ENCODE measurements at places on chromosomes 13 and 19.

DNA sequence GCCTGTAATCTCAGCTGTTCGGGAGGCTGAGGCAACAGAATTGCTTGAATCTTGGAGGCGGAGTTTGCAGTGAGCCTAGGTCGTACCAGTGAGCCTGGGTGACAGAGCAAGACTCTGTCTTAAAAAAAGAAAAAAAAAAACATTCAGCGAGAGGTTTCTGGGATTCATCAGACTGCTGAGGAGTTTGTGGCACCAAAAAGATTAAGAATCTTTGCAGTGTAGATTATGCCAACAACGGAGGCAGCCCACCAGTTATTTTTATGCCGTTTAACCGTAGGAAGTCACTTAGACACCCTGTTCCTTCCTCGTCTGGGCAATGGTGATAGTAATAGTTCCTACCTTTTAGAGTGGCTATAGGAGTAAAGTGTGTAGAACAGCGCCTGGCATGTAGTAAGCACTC lies 2.5 kb downstream of the COX6B1 start:
- no peak for DNase-seq

DNA sequence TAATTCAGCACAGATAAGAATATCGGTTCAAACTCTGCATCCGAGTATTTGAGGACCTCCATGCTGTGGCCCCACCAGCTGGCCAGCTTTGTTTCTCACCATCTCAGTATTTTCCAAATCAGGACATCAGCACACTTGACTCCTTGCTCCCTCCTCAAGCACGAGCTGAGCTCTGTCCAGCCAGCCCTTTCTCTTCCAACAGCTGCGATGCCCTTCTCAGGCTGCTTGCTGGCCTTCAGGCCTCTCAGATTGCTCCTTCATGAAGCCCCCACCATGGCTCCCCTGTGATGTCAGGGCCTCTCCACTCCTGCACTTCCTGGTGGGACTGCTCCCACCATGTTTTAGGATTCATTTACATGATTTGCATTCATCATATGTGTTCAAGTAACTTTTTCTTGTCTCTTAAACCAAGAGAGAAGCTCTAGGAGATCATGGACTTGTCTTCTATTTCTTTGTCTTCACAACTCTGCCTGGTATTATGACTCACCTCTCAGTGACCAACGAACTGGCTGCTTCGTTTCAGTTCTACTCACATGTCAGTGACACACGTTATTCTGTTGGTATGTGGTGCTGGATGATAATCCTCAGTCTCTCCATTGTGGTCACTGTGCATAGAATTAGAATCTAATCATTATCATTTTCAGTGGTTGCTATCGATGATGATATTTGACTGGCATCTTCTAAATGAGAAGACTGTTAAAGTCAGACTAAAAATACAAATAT lies 471.7 kb downstream of the EFNB2 start:
- DNase-seq = no peak

DNA sequence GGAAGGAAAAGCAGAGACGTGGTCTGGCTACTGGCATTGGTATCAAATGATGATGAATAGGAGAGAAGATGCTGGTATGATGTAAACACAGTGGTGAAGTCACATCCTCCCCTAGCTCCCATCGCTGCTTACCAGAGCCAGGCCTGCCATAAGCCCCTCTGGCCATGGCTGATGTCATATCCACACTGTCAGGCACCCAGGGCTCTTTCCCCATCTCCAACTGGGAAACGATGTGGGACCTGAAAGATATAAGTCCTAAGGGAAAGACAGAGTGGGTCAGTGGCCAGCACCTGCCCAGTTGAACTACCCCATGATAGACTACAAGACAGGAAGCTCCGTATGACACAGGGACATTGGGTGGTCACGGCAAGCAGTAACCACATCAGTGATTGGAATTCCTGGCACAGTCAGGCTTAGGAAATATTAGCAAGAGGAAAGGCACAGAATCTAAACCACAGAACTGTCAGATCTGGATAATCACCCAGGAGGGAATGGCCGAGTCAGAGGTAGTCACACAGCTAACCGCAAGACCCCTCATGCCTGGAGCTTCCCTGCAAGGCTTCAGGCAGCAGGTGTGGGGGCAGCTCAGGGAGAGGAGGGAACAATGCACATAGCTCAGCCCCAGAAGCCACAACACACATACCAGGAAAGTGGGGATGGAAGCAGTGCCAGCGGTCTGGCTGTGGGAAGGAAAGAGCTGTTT lies 3.8 kb downstream of the ZNF792 start:
- no peak for DNase-seq

DNA sequence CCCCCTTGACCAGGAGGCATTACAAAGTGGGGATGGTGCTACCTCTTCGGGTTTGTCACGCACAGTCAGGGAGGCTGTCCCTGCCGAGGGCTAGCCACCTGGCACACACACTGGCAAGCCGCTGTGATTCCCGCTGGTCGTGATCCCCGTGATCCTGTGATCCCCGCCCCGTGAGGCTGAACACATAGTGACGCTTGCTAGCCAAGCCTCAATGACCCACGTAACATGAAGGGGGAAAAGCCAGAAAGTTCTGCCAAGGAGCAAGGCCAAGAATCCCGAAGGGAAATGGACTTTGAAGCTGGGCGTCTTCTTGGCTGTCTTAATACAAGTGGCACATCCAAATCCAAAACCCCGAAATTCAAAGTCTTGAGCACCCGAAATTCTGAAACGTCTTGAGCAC lies 13.7 kb downstream of the LDLR start:
- DNase-seq = no peak

- no peak for DNase-seq
These were observed 7.6 kb upstream of the ALOX5AP start for GRCh38 chr13:30727491-30728355.

DNA sequence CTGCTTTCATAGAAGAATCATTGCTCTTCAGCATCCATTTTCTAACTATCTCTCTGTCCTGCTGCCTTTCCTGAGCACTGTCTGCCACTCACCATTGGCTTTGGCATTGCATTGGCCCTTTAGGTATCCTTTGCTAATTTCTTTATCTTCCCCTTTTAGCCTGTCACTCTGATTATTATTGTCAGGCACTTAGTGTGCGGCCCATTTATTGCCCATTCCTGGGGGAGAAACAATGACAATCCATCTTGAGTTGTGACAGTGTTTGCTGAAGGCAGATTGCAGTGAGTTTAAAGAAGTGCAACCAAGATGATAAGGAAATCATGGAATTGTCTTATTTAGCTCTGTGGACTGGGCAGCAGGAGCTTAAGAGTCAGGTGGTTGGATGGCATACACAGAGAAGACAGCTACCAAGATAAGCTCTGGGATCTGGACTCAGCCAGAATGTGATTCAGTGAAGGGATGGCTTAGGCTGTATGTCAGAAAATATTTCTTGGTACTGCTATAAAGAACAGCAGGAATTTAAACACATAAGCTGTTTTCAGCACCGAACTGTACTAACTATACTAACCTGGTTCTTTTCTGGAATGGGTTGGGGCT lies 25.3 kb downstream of the B3GLCT start:
- DNase-seq = no peak

DNA sequence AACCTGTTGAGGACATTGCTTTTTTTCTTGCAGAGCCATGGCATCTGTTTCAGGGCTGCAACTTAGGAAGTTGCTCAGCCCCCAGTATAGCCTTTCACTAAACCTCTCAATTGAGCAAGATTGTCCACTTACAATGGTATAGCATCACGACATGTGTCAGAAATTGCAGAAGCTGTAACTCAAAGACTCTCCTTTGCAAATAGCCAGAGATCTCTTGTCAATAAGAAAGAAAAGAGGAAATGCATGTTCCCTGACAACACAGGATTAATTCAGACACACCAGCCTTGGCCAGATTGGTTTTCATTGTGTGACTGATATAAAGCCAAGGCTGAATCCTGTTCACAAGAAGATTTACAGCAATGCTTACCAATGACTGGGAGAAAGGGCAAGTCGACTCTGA lies 38.7 kb upstream of the CYSLTR2 start:
- DNase-seq = no peak

- no peak for DNase-seq
These were observed 19.3 kb upstream of the DPP9 start for GRCh38 chr19:4742723-4743646.

DNA sequence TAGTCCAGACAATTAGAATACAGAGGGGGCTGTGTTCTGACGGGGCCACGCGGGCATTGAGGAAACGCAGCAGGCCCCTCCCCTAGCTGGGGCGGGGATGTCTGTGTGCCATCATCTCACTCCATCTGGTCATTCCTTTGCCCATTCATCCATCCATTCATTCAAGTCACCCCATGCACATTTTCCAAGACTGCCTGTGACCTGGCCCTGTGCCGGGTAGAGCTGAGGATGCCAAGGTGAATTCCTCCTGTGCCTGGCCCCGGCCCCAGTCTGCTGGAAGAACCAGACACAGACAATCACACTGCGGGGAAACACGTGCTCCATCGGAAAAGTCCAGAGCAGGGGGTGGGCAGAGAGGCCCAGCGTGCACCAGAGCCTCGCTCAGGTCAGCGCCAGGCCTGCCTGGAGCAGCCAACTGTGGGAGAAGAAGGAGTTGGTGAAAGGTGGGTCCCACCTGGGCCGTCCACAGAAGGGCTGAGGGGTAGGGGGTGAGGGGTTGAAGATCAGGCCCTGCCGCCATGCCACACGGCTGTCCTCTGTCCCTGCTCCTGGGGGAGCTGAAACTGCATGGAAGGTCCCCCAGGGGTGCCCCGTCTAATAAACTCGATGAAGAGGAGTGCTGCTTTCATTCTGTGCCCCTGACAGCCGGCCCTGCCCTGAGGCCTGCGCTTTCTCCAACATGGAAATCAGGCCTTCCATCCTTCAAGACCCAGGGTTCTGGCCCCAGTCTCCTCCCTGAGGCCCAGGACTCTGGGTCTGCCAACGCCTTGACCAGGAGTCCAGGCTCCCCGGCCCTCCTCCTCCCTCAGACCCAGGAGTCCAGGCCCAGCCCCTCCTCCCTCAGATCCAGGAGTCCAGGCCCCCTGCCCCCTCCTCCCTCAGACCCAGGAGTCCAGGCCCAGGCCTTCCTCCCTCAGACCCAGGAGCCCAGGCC lies 1.6 kb upstream of the CACNG6 start:
- DNase-seq = no peak

GRCh38 chr19:17339088-17339741 lies 1.9 kb downstream of the GTPBP3 start:
- DNase-seq = no peak

GRCh38 chr19:53461866-53462265 lies 5.7 kb upstream of the ZNF813 start:
- DNase-seq = no peak

- no peak for DNase-seq
These were observed 30.3 kb upstream of the LRCH1 start for GRCh38 chr13:46522748-46523030.

DNA sequence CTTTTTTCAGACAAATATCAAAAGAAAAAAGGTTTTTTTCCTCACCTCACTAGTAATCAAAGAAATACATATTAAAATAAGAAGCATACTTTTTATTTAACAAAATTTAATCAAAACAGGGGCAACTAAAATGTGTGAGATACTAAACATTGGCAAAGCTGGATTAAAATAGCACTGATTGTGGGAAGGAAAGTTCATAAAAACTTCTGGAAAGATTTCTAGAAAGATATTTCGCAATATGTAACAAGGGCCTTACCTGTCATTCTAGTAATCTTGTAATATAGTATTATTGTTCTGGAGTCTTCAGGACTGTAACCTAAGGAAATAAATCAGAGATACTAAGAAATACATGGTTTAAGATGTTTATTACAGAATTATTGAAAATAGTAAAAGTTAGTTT lies 482.5 kb downstream of the SUCLA2 start:
- no peak for DNase-seq

DNA sequence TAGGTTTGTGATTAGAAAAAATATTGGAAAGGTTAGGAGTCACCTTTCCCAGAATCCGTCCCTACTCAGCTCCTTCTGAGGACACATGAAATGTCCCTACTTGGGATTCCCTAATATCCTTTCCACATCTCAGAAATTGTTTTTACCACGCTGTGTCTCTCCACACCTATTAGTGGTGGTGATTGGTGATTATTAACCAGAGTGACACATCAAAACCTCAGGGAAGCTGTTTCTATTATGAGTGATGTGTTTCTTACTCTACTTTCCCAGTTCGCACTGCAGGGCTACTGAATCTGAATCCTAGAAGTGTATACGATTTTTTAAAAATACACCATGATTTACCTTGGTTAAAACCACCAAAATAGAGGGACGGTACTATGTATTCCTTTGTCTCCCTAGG lies 460.8 kb downstream of the TBC1D4 start:
- no peak for DNase-seq

DNA sequence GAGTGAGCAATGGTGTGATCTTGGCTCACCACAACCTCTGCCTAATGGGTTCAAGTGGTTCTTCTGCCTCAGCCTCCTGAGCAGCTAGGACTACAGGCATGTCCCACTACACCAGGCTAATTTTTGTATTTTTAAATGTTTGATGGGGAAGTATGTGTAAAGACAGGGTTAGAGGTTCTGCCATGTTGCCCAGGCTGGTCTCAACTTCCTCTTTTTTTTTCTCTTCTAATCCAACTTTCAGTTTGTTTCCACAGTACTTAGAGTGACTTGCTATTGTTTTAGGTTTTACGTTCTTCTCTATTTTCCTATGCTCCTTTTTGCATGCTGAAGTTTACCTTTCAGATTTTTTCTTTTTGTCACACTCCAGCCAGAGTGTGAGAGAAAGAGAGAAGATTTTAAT lies 1433.0 kb downstream of the UQCRFS1 start:
- no peak for DNase-seq

- no peak for DNase-seq
These were observed 342.7 kb downstream of the COG6 start for GRCh38 chr13:39998166-39998565.

GRCh38 chr13:59946944-59947343 lies 216.8 kb downstream of the DIAPH3 start:
- no peak for DNase-seq

- DNase-seq = no peak
These were observed 221.1 kb downstream of the ITGBL1 start for GRCh38 chr13:101673360-101674105.

DNA sequence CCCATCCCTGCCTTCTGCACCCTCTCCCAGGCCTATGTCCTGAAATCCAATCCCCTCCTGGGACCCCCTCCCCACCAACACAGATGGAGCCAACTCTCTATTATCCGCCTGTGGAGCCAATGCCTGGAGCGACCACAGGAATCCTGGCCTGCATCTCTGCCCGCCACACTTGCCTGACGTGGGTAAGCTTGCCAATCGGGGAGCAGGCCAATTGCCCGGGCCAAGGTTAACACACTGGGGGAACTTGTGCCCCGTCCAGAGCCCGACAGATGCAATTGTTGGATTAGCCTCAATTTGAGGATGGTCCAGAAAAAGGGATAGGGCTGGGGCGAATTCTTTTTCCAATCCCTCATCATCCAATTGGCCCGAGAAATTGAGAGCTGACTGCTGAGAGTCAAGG lies 5.9 kb downstream of the WIZ start:
- DNase-seq = no peak

GRCh38 chr13:99226513-99226912 lies 25.9 kb downstream of the UBAC2 start:
- no peak for DNase-seq

DNA sequence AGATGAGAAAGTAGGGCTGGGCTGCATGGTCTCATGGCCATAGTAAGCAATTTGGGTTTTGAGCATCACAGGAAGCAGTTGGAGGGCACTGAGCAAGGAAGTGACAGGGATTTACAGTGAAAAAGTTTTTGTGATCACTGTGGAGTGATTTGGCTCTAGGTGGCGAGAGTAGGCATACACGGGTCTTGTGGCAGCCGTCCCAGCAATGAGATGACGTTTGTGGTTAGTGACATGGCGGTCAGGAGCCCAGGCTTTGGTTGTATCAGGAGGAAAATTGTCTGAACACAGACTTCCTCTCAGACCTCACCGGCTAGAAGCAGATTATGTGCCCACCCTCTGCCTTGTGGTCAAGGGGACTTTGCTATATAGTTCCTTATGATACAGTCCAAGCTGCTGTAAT lies 3.3 kb downstream of the ZNF444 start:
- no peak for DNase-seq
